ENCODE measurements at places on chromosomes 11 and 22.

- no peak for DNase-seq
Observed at GRCh38 chr11:832529-833113, at the start of gene CD151. Gene CD151 (plus strand): TSS chr11:832952. CDS start chr11:836070, 3,118 bp downstream.

DNA sequence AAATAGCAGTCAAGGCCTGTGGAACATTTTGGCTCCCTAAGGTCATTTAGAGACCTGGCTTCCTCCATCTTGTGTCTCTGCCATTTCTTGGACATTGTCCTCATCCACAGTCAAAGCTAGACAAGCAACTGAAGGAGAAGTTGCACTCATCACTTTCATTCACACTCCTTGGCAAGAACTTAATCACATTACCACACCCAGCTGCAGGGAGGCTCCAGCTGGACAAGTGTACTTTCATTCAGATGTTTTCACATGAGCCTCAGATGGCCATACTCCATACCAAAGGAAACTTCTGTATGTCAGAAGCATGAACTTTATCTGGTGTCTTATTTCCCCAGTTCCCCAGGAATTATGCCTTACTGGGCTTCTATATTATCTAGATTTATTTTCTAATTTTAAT, 537.4 kb downstream of the TMEM135 start:
- DNase-seq, result no peak

DNA sequence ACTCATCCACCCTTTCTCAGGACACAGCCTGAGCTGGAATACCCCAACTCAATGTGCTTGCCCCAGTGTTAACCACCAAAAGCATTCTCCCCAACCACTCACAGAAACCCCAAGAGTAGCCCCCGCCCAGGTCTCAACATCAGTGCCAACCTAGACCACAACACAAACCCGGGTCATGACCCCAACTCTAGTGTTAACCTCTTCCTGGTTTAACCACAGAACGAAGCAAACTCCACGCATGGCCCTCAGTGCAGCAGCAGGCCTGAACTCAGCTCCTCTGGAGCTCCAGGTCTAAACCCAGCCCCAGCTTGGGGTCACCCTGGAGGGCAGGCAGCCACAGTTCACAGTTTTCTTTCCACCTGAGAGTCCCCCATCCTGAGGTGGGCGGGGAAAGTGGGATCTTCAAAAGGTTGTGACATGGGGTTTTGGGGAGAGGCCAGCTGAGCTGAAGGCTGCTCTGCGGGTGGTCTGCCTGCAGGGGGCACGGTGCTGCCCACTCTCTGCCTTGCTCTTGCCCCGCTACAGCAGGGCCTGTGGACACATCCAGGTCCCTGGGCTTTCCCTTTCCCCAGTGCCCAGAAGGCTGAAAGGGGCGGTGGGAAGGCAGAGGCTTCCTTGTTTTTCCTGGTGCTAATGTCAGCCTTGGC, 37.9 kb downstream of the NECTIN1 start:
- no peak for DNase-seq

GRCh38 chr22:37165940-37166674, 16.4 kb upstream of the IL2RB start:
- no peak for DNase-seq
